ENCODE measurements at places on chromosomes 2 and 18.

DNA sequence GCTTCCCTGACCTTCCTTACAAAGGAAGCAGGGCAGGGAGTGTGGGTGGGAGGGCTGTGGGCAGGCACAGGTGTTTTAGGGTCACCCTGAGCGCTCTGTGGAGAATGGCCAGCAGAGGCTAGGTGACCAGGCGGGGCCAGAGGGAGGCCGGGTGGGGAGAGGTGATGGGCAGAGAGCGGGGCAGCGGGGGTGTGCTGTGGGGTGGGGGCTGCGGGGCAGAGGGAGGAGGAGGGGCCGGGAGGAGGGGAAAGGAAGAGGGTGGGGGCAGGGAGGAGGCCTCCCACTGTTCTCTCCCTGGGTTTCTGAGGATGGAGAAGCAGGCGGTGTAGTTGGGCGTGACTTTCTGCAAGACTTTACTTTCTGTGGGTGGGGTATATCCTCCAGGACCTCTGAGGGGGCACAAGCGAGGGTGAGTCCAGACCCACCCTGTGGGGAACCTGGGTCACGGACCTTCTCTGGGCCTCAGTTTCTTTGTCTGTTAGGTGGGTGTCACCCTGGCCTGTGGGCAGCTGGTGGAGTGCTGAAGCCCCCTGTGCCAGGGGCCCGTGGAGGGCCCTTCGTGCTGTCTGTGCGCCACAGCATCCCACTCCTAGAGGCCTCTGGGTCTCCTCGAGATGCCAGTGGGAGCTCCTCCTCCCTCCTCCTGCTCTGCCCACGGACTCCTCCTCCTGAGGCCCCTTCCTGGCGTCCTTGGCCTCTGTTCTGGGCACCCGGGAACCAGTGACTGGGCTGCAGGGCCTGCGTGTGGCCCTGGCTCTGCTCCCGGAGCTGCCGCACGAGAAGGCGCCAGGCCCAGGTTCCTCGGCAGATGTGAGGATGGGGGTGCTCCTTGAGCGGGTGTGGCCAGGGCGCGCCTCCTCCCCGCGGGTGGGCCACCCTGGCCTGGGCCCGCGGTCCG lies 6.3 kb upstream of the NEU4 start:
- DNase-seq = no peak

DNA sequence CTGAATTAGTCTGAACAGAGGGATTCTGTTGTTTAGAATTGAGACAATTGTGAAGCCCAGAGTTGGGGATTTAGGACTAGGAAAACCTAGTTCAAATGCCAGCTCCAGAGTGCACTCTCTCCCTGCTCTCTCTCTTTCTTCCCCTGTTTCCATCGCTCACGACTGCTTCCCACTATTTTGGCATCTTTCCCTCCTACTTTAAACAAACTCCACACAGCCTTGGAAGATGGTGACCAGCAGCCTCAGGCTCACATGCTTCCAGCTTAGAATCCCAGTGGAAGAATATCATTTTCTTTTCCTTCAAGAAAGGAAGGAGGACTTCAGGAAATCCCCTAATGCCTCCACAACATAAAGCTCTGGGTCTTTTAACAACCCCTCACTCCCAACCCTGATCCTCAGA lies 6.1 kb upstream of the DNMT3A start:
- no peak for DNase-seq

GRCh38 chr2:234091883-234092282 lies 41.4 kb downstream of the SPP2 start:
- DNase-seq = no peak

GRCh38 chr2:197131558-197131855 lies 179.1 kb downstream of the ANKRD44 start:
- DNase-seq = no peak

DNA sequence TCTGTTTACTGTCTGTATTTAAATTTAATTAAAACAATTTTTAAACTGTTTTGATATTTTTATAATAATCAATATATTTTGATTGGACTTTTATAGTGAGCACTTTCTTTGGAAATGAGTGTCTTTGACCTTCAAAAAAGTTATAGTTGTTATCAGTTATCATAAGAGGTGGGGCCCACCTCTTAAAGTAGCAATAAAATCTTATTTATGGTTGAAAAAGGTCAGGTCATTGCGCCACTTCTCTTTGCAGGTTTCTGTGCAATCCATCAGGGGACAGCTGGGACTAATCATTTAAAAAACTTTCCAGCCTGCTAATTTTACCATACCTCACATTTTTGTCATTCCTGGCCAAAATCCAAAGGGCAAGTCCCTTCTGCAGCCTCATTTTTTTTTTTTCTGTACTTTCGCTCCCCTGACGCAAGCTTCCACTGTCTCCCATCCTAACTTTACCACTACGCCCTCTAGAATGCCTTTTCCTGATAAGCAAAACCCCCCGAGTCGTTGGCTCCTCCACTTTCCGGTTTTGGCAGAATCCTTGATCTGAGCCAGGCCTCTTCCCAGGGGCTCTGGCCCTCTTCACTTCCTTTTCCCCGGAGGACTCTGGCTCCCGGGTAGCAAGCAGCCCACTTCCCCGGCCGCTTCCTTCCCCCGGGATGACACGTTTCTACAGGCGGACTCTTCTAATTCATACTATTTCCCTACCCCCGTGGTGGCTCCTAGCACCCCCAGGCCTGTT lies 1.1 kb upstream of the SEH1L start:
- DNase-seq = no peak

GRCh38 chr2:36672199-36672598 lies 24.3 kb upstream of the VIT start:
- no peak for DNase-seq

GRCh38 chr2:26269571-26270158 lies 24.9 kb downstream of the HADHB start:
- no peak for DNase-seq

GRCh38 chr18:37944700-37945270 lies 379.2 kb upstream of the CELF4 start:
- no peak for DNase-seq

GRCh38 chr18:58438958-58439300 lies 190.0 kb downstream of the ALPK2 start:
- no peak for DNase-seq

- no peak for DNase-seq
Measured at GRCh38 chr18:28409811-28410210, 232.9 kb upstream of the CDH2 start.

GRCh38 chr2:161246281-161246680 lies 61.9 kb upstream of the PSMD14 start:
- no peak for DNase-seq

- DNase-seq = no peak
Measured at GRCh38 chr2:158144914-158145625, 43.4 kb downstream of the UPP2 start.

- peak; percentile 82 for DNase-seq
Measured at GRCh38 chr2:100182494-100183361, 40.3 kb upstream of the AFF3 start.

GRCh38 chr2:137952586-137953129 lies 11.6 kb upstream of the HNMT start:
- DNase-seq = no peak

GRCh38 chr2:233798335-233799086 lies 20.4 kb downstream of the MROH2A start:
- no peak for DNase-seq

DNA sequence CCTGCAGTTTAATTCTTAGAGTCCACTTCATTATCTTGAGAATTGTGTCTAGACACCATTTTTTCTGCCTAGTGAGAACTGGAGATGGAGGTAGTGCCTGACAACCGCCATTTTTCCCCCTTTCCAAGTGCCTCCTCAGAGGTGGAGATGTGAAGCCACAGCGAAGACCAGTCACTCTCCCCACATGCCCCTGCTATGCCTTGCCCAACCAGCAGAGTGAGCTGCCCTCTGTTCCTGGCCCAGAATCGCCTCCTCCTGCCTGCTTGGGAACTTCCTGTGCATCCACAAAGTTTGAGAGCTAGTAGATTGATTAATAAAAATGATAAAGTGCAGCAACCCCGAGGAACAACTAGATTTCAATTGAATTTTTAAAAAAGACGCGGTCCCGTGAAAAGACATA lies 123.3 kb downstream of the CLIP4 start:
- DNase-seq = no peak

GRCh38 chr2:199470672-199471442 lies 13.1 kb upstream of the SATB2 start:
- DNase-seq = peak; percentile 62

GRCh38 chr2:159045545-159046454 lies 77.4 kb downstream of the TANC1 start:
- no peak for DNase-seq

DNA sequence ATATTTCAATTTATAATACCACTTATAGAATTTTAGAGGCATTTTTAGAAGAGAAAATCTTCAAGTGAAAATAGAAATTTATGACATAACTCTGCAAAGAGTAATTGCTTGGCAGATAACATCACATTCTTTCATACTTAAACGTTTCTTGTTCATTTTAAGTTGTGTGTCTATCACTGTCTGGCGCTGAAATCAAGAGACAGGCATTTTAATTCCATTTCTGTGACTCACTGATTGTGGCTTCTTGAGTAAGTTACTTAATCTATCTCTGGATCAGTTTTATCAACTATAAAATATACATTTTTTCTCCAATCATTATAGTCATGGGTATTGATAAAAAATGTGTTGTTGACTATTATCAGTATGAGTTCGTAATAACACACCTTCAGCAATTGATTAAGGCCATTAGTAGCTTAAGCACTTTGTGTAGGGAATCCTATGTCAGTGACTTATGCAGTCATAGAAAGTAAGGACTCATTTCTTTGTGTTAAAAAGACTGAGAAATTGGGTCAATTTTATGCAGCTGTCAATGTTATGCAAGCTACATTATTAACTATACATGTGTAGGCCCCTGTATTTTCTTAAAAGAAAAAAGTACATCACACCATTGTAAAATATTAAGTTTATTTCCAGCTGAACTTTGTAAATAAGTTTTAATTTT lies 497.3 kb downstream of the CCDC85A start:
- DNase-seq = no peak

DNA sequence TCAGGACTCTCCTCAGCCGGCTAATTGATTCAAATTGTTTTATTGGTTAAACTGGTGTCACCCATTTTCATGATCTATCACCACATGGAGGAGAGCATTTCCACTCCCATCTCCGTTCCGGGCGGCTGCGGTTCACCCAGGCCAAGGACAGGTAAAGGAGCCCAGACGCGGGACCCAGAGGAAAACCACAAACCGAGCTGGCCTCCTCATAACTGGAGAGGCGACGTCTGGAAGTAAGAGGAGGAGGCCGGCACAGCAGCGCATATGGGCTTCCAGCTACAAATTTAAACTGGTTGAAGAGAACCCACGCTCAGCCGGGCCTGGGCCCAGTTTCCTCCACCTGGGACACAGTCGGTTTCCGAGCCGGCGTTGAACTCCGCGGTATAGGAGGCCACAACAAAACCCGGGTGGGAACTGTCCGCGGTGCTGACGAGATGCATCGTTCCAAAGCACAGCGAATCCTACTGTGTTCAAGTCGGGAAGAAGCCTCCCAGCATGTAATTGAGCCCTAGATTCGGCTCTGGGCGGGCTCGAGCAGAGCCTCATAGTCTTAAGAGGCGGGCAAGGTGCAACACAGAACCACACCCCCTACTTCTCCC lies 3.0 kb upstream of the SKOR2 start:
- DNase-seq = peak; percentile 75

DNA sequence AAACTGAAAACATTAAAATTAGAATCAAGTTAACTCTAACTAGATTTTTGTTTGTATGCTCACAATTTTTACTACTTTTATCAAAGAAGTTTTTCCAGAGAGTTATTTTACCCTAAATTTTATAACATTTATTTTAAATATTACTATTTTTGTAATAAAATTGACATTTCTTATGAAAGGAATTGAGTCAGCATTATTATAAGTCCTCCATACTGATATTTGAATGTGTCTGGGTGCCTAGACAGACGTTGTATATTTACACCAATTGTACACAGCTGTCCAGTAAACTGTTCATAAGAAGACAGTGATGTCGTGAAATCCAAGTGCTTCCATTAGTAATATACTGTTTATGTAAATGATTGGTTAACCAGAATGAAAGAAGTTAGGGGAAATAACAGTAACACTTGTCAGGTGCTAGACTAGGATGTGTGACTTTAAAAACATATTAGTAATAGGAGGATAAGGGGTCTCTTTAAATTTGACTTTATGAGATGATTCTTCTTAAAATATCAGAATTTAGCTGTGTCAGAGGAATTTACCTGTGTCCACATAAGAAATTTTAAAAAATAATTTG lies 73.7 kb downstream of the TANK start:
- DNase-seq = no peak

GRCh38 chr2:210392469-210392881 lies 77.5 kb upstream of the MYL1 start:
- DNase-seq = no peak

GRCh38 chr2:71932780-71933466 lies 214.7 kb downstream of the CYP26B1 start:
- DNase-seq = no peak

GRCh38 chr18:41875094-41875780 lies 79.8 kb upstream of the PIK3C3 start:
- no peak for DNase-seq

DNA sequence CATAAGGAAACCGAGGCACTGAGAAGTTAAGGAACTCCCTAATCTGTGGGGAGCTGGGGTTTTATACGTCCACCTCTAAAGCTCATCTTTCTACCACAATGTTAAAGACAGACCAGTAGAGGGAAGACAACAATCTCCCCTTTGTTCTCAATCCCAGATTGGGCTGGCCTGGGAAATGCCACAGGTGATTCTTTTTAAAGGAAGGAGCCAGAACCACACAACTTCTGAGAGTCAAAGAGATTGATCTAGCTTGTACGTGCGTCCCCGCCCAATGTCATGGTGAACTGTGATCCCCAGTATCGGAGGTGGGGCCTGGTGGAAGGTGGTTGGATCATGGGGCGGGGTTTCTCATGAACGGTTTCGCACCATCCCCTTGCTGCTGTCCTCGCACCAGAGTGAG lies 81.8 kb upstream of the LCLAT1 start:
- DNase-seq = no peak

DNA sequence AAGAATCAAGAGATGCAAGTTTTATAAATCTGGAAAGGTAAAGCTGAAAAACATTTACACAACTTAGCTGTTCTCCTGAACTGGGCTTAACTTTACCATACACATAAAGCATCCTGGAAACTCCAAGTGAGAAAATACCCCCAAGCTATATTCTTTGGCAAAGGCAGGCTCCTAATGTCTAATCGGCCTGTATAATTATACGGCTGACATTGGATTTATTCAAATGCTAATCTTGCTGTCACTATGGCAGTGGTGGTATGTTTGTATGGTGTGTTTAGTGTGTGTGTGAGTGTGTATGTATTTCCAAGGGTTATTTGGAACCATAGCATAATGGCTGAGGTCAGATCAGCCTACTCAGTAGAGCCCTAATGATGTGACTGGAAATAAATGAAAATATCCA lies 1031.8 kb upstream of the ZEB2 start:
- no peak for DNase-seq

DNA sequence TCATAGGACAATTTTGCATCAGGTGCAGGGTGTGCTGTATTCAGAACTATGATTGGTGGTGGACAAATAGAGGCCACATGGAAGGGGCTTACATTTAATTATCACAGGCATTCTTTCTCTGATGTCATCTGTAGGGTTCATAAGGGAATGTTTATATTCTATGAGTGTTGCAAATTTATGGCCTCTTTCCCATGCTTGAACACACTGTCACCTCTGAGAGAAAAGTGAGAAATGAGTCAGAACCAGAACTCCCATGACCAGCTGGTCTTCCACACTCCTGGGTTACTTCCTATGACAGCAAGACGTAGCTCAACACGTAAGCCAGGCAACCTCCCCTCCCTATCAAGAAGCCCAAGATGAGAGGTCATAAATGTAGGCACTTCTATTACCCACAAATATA lies 310.8 kb downstream of the PIEZO2 start:
- no peak for DNase-seq

All from retina (tissue), 1 donor.